Astrocyte of the spinal cord (primary cell): ENCODE measurements at places on chromosomes 5 and 9.
A peak's percentile ranks its signal among the peaks of the same experiment; 100 is the strongest.

GRCh38 chr9:114276908-114277821, 45.7 kb upstream of the ORM1 start:
- DNase-seq, result peak; percentile 97

GRCh38 chr5:57601996-57602395, 119.4 kb upstream of the ACTBL2 start:
- no peak for DNase-seq

- DNase-seq, result no peak
Observed at GRCh38 chr5:6142353-6142752, 236.0 kb downstream of the MED10 start.

GRCh38 chr5:2740051-2740875, 11.2 kb downstream of the IRX2 start:
- no peak for DNase-seq

GRCh38 chr5:150251504-150251903, 38.1 kb downstream of the CAMK2A start:
- no peak for DNase-seq

DNA sequence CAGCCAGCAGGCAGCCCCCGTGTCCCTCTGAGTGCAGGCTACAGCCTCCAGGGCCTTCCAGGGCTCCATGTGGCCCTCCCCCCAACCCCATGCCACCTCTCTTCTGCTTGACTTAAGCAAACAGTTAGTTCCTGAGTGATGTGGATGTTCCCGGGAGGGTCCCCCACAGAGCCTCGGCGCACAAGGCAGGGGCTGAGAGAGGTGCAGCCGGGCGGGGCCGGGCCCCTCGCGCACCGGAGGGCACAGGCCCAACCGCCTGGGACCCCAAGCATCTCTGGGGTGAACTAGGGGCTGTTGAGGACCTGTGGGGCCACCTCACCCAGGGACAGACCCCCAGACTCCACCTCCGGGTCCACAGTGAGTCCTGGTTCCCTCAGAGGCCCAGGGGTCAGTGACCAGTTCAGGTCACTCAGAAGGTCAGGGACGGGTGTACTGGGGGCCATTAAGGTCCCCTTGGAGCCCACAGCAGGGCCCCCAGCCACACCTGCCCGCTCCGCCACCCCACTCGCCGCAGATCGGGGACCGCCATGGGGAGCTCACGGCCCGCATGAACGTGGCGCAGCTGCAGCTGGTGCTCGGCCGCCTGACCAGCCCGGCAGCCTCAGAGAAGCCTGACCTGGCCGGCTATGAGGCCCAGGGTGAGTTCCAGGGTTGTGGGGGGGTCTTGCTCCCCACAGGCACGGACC, 13.2 kb downstream of the GPSM1 start:
- no peak for DNase-seq

DNA sequence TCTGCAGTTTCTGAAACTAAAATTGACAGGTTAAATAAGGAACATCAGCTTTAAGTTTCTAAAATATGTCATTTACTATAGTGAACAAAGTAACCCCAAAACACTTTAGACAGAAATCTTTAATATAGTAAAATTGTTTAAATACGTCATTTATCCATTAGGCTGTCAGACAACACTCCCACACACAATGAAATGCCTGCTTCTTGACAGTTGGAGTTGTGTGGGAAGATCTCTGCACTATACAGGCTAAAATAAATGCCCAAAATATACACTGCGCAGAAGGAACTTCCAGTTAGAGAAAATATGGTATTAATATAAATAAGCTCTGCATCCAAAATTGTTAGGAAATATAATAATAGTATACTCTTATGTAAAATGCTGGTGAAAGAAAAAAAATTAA, 794.4 kb downstream of the CDH18 start:
- DNase-seq, result no peak

DNA sequence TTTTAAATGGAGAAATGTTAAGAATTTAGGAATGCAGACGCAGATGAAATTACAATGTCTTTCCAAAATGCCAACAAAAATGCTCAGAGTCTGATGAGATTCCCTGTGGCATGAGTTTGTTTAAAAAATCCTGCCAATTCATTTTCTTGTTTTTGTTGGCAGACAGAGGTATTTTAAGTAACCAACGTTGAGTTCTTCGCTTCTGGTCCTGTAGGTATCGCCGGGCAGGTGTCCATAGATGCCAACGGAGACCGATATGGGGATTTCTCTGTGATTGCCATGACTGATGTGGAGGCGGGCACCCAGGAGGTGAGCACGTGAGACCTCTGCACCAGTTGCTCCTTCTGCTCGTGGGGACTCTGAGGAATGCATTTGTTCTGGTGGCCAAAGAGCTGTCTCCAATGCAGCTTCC, 69.4 kb downstream of the NPR3 start:
- peak; percentile 24 for DNase-seq

DNA sequence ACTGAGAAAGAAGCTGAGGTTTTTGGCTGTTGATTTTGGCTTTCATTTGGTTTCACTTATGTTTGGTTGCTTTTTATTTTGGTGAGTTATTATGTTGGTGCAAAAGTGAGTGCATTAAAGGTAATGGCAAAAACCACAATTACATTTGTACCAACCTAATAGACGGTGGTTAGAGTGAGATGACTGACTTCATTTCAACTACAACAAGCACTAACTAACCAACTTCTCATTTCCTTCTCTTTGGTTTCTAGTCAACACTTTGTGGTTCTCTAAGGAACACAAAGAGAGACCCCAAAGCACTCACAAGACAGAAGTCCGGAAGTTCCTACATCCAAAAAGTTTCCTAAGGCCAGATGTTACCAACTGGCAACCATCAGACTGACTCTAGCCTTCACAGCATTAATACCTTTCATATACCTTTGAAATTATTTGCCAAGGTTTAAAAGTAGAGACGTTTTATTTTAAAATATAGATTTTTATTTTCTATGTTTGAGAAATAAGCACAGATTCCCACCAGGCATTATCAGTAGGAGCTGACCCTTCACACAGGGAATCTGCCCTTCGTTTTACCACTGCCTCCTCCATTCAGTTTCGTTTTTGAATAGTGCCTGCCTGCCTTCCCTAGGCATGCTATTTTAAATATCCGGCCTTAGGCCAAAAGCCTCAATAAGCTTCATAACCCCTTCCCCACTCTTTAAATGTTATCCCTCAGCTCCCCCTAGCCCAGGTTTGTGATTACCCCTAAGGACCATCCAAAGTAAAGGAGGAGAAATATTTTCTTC, 301.1 kb upstream of the PTGER4 start:
- DNase-seq, result no peak

GRCh38 chr5:68027519-68027918, 188.0 kb upstream of the PIK3R1 start:
- peak; percentile 86 for DNase-seq

DNA sequence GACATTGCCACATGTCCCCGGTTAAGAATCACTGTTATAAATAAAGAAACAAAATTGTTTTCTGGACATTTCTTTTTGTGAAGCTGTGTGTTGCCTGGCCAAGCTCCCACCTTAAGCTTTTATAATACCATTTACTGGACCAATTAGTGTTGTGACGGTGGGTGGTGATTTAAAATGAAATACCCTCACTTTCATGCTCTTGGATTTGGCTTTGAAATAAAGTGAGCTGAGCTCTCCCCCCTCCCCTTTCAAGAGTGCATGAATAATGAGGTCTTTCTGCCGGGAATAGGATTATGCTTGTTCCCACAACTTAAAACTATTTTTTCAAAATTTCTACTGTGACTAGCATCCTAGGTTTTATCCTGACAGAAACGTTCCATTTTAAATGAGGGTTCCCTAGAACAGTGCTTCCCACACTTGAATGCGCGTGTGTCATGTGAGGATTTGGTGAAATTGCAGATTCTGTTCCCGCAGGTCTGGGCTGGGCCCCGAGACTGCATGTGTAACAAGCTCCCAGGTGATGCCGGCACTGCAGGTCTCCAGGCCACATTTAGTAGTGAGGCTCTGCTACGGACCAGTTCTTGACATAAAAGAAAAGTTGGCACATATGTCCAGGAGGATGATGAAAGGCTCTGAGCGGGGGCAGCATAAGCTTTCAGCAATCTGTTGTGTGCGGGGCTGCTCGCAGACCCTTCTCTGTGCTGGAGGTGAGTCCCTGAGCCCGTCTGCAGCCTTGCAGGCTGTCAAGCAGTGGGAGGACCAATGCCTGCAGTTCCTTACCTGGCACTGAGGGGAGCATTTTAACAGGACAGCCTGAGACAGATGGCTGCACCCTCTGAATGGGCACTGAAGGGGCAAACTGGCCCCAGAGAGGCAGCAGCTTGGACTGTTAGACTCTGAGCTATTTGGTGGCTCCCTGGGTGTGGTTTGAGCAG, 24.4 kb downstream of the IQGAP2 start:
- no peak for DNase-seq

GRCh38 chr9:127204771-127205470, 59.7 kb upstream of the GARNL3 start:
- DNase-seq, result no peak

DNA sequence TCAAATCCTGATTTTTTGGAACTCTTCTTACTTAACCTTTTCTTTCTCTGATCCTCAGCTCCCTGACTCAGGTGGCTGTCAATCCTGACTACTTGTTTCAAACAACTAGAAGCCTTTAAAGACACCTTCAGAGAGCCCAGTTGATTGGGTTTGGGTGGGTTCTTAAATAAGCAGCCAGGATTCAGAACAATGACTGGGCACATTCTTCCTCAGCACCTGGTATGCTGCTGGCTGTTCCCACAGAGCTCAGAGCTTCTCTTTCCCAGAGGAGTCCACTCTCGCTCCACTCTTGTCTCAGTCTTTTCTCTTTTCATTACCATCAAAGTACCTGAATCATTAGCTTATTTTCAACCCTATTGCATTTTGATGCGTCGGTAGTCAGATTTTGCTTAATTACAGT, 22.5 kb downstream of the PCSK5 start:
- no peak for DNase-seq

DNA sequence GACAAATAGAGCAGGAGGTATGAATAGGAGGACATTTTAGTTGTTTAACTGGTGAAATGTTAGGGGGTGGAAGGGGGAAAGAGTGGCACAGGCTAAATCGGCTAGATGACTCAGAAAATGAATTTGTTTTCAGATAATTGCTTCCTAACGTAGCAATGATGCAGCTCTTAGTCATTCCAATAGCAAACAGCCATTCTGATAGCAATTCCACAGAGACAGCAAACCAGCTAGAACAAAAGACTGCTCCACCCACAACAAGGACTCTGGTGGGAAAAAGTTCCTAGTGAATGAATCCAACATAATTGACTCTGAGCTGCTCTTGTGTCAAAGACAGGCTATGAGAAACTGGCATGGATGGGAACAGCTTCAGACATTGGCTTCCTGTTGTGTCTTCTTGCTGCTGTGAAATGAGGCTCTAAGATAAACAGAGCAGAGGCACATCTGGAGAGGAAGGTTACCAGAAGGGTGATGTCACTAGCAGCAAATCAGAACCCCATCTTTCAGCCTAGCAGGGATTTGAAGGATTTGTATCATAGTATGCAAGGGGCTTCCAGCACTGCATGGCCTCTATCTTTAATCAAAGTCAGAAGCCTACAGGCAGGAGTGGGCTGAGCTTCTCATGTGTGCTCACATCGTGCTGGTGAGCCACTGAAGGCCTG, 28.1 kb upstream of the F2RL1 start:
- peak; percentile 99 for DNase-seq

DNA sequence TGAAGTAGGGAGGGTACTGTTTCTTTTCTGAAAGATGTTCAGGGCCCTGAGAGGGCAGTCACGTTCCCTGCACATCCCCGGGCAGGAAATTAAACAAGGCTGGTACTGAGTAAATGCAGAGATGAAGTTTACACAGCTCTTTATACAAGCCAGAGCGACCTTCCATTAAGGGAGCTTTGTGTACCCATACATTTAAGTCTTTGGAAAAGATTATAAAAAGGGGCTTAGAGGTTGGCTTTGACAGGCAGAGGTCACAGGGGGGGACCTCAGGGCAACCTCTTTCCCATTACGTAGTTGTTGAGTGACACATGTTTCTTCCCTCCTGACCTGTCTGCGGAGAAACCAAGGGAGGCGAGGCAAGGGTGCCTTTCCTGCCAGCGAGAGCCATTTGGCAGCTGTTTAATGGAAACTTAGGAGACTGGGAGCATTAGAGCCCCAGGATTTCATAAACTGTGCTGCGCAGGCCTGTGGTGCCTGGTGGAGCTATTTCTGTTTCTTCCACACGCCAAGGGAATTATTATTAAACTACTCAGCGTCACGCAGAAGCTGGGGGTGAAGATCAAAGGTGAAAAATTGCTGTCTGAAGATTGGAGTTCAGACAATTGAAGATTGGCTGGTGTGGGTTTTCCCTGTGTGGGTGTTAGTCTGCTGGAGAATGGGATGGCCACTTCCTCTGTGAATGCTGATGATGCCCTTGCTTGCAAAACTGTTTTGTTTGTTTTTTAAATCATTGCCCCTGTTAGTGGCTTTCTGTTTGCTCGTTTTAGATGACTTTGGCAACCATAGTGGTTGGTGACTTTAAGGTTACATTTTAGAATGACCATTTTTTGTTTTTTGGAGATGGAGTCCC, 3.2 kb upstream of the SMIM32 start:
- no peak for DNase-seq

DNA sequence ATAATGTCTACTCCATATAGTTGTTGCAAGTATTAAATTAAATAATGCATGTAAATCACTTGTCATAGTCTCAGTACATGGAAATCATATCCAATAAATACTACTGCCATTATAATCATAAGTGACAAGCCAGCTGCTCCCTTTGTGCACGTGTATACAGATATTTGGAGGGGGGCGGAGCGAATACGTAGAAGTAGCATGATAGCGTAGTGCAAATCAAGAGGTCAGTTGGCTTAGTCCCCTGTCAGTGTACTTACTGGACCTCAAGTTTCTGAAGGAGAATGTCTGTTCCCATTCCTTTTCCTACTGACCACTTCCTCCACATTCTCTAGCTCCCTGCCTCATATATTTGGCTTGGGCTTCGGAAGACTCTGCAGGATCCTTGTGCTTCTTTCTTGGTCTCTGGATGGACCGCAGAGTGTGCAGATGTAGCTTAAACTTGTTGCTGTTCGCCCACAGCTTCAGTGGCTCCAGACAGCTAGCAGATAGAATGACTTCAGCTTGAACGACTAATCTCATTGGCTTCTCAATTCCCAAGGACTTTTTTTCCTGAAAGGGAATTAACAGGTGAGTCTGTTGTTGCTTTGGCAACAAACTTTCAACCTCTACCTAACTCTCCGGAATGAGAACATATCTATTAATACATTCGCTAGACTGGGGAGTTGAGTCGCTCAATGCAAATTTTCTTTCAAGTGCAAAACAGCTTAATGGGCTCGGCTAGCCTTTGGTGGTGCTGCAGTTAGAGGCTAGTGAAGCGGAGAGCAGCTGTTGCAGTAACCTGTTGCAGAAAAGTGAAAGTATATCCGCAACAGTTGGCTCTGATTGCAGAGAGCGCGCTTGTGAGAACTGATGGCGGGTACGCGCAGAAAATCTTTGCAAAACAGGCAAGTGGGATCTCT, at the start of gene PCDHB1:
PCDHB1 (plus strand) TSS at position 753 of the 899 bp plus-strand sequence; CDS start at position 850, 97 bp downstream.
- no peak for DNase-seq

DNA sequence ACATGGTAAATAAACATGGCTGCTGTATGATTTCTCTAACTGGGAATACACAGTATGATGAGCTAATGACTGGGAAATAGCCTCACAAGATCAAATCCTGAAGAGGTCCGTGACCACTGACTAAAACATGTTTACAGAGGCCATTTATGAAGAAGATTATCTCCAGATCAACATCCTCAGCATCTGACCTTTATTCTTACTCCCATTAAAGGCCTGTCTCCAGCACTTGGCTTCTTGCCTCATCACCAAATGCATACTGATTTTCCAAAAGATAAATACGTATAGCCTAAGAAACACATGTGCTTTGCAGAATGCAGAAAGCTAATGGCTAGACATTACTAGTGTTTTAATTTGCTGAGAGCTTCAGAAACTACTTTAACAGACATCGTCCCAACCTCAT, 108.0 kb upstream of the TSLP start:
- DNase-seq, result no peak
